ENCODE measurements at places on chromosomes 7 and 10.

GRCh38 chr10:127905848-127906261 is 1.0 kb upstream of the PTPRE start:
- DNase-seq, result no peak

GRCh38 chr10:121133901-121134300 is 282.7 kb downstream of the WDR11 start:
- DNase-seq, result no peak

- DNase-seq, result no peak
Observed at GRCh38 chr10:58318346-58318745, 16.5 kb upstream of the UBE2D1 start.

DNA sequence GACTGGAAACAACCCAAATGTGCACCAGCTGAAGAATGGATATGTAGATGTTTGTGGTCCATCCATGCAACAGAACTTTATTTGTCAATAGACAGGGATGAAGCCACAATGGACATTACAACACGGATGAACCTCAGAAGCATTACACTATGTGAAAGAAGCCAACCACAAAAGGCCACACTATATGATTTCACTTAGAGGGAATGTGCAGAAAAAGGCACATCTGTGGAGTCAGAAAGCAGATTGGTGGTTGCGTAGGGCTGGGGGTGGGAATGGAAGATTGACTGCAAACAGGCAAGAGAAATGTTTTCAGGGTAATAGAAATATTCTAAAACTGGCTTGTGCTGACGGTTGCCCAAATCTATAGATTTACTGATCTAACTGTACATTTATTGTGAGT is 34.3 kb upstream of the WASHC2A start:
- DNase-seq, result no peak

DNA sequence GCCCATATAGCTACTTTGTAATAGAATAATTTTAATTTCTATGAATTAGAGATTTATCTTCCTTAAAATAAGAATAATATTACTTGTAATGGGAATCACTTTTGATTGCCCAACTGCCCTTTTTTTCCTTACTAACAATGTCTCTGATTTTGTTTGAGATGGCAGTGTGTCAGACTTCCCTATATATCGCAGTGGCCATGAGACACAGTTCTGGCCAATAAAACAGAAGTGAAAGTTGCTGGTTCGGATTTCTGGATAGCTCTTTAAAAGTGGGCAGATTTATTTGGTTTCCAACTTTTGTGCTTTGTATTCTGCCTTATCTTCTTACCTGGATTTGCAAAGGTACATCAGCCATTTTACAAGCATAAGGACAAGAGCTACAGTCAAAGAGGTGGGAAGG is 170.2 kb downstream of the PPP1R17 start:
- no peak for DNase-seq

DNA sequence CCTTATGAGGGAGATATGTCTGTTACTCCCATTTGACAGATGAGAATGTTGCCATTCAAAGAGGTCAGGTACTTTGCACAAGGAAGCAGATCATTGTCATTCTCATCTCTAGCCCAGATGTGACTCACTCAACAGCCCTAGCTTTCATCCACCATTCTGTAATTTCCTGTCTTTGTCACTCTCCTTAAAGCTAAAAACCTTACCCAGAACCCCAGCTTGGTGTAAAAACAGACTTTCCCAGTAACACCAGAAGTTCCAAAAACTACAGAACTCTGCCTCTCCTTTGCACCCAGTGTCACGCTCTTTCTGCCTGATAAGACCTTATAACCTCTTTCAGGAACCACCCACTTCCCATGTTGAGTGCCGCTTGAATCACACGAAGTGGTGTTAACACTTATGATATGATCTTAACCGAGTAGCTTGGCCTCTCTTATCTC is 89.1 kb upstream of the SP4 start:
- DNase-seq, result peak; percentile 72

GRCh38 chr7:91212582-91212981 is 51.7 kb upstream of the FZD1 start:
- no peak for DNase-seq

GRCh38 chr10:72107325-72108003 is 19.1 kb upstream of the SPOCK2 start:
- DNase-seq, result no peak

DNA sequence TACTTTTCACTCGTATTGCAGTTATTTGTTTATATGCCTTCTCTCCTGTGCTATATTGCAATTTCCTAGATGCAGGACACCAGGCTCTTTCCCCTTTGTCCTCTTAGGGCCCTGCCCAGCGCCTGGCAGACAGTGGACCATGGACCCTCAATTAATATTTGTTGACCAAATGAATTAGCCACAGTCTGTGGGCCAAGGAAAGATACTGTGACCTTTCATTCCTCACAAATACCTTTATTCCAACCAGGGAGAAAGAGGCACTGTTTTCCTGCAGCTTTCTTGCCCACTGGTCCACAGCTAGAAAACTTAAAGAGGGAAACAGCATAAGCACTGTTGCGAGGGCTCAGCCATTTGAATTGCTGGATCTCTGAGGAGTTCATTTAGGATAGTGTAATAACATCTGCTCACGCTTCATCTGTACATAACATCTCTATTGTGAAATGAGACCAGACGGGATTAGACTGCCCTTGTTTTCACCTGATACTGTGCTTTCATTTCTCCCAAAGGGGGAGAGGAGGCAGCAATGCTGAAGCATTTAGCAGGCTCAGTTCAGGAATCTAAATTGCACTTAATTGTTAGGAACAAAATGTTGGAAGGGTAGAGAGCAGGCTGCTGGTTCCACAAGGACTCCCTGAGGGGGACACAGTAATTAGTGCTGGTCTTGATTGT is 46.7 kb downstream of the TNS3 start:
- DNase-seq, result no peak

DNA sequence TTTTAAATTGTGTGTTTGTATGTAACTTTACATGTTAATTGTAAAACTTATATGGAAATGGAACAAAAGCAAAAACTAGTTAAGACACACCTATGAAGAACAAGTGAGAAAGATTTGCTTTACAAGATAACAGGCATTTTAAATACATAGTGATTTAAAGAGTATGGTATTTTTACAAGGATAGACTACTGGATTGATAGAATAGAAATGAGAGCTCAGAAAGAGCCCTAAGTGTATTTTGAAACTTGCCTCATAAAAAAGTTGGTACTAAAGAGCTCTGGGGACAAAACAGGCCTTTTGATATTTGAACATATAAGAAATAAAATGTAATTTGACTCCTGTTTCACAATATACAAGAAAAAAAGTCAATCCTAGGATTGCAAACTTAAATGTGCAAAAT is 928.4 kb downstream of the REEP3 start:
- no peak for DNase-seq

- DNase-seq, result no peak
Observed at GRCh38 chr10:123027861-123028260, 19.1 kb downstream of the ACADSB start.

GRCh38 chr10:110115784-110116520 is 91.5 kb upstream of the MXI1 start:
- DNase-seq, result no peak

DNA sequence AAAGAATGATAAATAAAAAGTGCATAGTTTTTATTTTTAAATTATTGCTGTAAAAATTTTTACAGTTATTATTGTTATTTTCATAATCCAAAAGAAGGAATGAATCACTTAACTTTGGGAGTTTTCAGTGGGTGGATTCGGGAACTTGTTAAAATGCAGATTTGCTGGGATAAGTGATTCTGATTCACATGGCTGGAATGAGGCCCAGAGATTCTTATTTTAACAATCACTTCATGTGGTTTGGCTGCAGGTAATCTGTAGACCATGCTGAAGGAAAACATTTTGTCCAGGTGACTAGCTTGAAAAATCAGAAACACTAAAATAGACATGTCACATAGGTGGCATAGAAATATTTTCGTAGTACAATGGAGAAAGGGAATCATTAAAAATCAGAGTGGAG is 13.9 kb downstream of the CROT start:
- no peak for DNase-seq

DNA sequence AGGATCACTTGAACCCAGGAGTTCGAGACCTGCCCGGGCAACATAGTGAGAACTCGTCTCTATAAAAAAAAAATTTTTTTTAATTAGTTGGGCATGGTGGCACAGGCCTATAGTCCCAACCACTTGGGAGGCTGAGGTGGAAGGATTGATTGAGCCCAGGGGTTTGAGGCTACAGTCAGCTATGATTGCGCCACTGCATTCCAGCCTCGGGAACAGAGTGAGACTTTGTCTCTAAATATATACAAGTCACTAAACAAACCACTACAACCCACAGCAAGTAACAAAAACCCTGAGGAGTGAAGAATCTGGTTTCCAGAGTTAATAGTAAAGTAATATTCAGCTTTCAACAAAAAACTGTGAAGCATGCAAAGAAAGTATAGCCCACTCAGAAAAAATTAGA is 32.7 kb upstream of the HHEX start:
- no peak for DNase-seq

- DNase-seq, result no peak
Observed at GRCh38 chr7:32075612-32076011, 5.4 kb upstream of the PDE1C start.

GRCh38 chr10:124119946-124120345 is 26.5 kb upstream of the CHST15 start:
- no peak for DNase-seq

- DNase-seq, result no peak
Observed at GRCh38 chr7:32164341-32164996, 94.3 kb upstream of the PDE1C start.

DNA sequence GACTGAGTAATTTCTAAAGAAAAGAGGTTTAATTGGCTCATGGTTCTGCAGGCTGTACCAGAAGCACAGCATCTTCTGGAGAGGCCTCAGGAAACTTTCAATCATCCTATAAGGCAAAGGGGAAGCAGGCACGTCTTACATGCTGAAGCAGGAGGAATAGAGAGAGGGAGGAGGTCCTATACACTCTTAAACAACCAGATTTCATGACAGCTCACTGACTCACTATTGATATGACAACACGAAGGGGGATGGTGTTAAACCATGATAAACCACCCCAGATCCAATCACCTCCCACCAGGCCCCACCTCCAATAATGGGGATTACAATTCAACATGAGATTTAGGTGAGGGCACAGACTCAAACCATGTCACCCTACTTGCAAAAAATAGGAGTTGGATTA is 201.5 kb downstream of the CDK14 start:
- DNase-seq, result no peak

GRCh38 chr7:132234711-132235110 is 341.6 kb downstream of the PLXNA4 start:
- no peak for DNase-seq

DNA sequence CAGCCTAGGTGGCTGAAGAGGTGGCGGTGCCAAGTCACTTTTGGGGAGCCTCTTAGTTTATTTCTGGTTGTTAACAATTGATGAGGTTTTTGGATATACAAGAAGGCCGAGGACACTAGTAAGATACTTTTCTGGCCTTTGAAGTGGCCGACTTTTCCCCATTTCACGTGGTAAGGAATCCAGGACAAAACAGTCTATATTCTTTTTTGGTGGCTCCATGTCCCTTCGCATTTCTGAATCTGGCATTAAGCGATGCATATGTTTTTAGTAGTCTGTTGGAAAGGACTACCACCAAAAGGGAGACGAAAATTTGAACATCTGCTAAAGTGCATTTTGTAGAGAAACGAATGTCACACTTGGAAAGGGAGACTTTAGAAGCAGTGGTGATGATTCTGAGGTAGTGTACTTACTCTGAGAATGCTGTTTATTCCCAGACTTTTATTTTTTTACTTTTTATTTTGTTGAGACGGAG is 1.5 kb downstream of the MLLT10 start:
- no peak for DNase-seq

DNA sequence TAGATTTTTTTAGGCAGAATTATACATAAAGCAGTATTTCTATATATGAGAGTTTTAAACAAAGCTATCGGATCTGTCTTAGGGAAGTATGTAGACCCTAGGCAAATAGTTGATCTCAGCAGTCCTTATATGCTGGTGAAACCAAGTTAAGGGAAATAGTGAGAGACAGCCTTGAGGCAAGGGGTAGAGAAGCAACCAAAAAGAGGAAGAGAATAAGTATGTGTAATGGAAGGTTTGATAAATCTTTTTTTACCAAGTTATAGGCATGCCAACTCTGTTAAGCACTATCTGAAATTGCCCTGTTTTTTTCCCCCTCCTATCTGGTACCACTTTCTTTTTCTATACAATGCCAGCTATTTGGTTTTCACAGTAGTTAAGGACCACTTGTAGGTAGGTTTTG is 19.9 kb downstream of the SPAG6 start:
- no peak for DNase-seq

- no peak for DNase-seq
Observed at GRCh38 chr7:51705701-51706100, 389.1 kb upstream of the COBL start.

- DNase-seq, result no peak
Observed at GRCh38 chr10:131259535-131259934, 52.0 kb downstream of the TCERG1L start.

DNA sequence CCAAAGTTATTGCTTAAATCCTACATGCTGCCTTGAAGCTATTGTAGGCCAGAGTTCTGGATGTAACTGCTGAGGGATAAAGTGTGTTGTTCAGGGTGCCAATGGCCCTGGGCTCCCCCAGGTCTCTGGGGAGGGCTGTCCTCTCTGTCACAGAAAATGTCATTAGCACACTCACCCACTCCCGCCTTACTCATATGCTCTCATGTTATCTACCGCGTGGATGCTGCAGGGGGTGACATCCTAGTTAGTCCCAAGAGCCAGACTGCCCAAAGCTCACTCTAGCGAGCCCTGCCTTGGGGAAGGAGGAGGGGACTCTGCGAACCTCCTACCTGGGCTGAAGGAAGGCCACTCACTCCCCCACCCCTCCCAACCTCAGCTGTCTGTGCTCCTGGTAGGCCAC is 122.5 kb downstream of the FRMD4A start:
- no peak for DNase-seq

GRCh38 chr10:71945819-71946474 is 18.2 kb upstream of the CHST3 start:
- DNase-seq, result no peak

Measured in stimulated activated CD4-positive, alpha-beta T cell treated with anti-CD3 and anti-CD28 coated beads, Interleukin-15, amount 100 ng/mL, for 24 hours (primary cell).